Stimulated activated CD4-positive, alpha-beta T cell treated with anti-CD3 and anti-CD28 coated beads, Interleukin-12 subunit alpha, Interleukin-12 subunit beta, amount 100 ng/mL, for 48 hours (primary cell): ENCODE measurements at places on chromosomes 1 and 21.

DNA sequence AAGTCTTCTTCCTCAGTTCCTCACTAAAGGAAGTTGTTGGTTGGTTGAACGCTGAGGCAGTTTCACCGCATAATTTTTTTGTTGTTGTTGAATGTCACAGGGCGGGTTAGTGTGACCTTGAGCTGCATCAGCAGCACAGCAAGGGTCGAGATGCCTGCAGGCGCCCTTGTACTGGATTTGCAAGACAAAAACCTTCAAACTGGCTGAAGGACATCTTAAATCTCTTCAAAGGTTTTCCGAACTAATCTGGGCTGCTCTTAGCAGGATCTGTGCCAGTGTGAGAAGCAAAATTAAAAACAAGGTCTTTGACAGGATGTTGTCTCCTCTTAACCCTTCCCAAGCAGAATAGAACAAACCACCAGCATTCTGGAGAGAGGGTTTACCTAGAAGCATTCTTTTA lies 59.4 kb downstream of the NRIP1 start:
- no peak for DNase-seq

GRCh38 chr1:230139315-230139714 lies 72.3 kb downstream of the GALNT2 start:
- DNase-seq, result no peak

GRCh38 chr1:165467706-165468105 lies 22.8 kb upstream of the RXRG start:
- no peak for DNase-seq

DNA sequence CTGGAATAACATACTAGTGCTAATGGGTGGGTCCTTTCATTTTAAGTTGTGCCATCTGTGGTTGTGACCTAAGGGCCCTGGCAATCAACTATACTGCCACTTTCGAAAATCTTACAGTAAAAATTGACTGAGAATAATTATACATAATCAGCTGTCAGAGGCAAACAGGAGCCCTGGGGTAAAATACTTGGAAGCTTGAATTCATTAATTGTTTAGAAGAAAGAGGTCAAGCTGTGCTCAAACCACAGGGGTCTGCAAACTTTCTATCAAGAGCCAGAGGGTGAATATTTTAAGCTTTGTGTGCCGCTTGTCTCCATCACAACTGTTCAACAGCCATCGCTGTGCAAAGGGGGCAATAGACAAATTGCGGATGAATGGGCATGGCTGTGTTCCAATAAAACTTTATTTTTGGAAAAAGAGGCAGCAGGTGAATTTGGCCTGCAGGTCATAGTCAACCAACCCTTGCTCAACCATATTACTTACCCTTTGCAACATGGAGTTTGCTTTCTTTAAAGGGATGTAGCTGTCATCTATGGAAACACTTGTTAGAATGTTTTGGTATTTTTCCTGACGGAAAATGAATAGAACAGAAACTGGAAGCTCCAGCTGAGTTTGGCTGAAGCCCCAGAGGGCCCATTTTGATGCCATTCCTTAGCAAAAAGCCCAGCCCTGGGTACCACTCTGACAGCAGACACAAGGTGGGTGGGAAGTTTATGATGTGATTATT lies 35.7 kb upstream of the USP1 start:
- DNase-seq, result no peak

DNA sequence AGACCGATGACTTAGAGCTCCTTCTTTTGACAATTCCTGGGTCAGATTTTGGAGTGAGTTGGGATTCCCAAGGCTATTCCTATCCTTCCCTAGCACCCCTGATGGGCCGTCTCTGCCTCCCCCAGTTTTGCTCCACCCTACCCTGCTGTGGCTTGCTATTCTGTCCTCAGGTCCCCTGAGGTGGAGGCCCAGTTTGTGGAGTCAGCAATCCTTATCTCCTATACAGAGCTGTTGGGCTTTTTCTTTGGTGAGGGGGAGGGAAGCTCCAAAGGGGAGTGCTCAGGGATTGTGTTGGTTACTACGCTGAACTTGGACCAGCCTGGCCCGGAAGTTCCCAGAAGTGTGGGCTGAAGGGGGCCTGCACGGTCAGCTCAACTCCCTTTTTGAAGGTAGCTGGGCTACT lies 7.6 kb downstream of the SESN2 start:
- no peak for DNase-seq

- DNase-seq, result no peak
Measured at GRCh38 chr1:99814373-99814900, 35.7 kb upstream of the AGL start.

- DNase-seq, result no peak
Measured at GRCh38 chr1:76153841-76154205, 79.3 kb downstream of the ST6GALNAC3 start.

DNA sequence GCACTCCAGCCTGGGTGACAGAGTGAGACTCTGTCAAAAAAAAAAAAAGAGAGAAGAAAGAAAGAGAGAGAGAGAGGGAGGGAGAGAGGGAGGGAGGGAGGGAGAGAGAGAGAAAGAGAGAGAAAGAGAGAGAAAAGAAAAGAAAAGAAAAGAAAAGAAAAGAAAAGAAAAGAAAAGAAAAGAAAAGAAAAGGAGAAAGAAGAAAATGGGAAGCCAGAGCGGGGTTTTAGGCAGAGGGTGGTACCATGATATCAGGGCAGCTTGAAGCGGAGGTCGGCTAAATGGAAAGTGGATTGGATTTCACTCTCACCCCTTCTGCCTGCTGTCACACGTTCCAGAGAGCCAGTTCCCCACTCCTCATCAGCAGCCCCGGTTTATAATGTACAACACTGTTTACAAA lies 1.9 kb downstream of the TMCO4 start:
- DNase-seq, result no peak

DNA sequence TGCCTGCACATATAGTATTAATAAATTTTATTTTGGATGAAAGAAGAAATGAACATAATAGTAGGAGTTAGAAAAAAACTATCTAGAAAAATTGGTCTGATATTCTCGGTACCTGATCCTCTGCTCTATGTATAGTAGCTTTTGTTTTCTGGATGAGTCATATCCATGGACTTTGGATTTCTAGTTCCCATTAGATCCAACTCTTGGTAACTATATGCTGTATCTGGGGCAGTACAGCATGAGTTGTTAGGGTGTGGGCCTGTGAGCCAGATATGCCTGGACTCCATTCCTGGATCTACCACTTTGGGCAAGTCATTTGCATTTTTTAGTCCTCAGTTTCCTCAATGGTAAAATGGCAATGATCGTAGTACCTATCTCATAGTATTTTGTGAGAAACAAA lies 372.2 kb upstream of the PKN2 start:
- no peak for DNase-seq

GRCh38 chr1:14083706-14084105 lies 383.7 kb downstream of the PRDM2 start:
- DNase-seq, result no peak

- no peak for DNase-seq
Measured at GRCh38 chr1:55124470-55124869, 85.1 kb downstream of the PCSK9 start.

DNA sequence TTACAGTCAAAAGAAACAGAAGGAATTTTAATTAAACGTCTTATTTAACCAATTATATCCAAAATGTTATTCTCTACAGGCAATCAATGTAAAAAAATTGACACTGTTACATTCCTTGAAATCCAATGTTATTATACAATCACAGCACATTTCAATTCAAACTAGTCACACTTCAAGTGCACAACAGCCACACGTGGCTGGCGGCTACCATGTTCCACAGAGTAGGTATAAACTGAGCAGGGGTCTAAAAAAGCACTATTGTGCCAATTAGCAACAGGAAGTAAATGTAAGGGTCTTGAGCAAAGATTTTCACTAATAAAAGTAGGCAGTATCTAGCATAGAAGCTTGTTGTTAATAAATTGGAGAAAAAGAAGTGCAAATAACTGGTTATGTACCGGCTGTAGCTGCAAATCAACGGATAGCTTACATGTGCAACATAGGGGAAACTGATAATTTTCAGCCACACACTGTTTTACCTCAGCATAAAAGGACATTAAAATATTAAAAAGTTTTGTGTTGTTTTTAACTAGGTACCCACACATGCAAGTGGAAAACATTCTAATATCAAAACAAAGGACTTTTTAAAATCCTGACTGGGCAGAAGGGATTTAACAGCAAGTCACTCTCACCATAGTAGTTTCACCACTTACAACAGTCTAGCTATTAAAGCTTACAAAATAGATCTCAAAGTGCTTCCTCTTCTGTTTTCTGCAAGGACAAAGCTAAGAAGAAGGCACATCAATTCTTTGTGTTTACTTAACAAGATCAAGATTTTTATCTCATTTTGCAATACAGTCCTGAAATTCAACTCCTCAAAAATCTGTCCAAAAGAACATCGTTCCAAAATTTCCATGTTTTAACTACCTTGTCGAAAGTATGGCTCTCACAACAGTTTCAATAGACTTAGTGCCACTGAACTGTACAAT lies 2.5 kb downstream of the CSDE1 start:
- no peak for DNase-seq

GRCh38 chr1:50700621-50701020 lies 259.4 kb downstream of the FAF1 start:
- DNase-seq, result no peak

- DNase-seq, result no peak
Measured at GRCh38 chr1:110243146-110243545, 33.0 kb downstream of the KCNC4 start.

DNA sequence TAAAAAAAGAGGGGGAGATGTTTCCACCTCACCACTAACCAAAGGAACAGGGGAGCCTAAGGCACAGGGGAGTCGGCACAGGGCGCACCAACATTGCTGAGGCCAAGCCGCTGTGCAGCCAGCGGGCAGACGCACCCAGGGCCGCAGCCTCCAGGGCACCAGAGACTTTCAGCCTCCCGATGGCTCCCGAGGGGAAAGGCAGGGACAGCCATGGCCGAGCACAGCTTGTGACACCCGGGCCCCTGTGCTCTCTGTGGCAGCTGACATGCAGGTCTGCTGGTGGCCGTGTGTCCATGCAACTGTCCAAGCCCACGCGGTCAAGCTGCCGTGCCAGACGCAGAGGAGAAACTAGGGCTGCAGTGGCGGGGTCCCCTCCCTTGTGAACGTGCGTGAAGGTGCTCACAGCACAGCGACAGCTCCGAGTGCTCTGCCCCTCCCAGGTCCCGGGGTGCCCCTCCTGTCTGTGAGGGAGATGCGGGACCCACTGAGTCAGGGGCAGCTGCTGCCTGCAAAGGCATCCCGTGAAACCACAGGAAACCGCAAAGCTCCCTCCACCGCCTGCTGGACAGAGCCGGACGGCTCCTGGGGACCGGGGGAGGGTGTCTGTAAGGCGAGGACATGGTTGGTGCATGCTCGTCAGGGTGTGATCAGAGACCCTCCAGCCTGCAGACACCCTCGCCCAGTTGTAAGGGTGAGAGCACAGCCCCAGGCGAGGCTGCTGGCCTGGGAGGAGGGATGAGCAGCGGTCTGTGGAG lies 2.5 kb downstream of the KRTAP10-11 start:
- DNase-seq, result no peak

DNA sequence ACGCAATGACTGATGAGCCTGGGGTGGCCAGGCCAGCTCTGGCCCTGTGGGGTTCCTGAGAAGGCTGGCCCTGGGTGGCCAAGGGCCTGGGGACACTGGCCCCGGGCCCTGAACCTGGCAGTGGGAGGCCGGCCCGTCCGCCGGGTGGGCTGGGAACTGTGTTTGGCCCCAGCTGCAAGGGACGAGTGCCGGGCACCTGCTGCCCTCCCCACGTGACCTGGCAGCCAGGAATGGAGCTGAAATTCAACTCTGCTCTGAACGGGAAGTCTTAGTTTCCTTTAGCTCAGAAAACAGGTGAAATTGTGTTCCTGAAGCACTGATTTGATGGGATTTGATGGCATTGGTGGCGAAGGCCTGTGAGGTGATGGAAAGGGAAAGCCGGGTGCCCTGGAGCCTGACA lies 8.2 kb upstream of the TTLL10 start:
- DNase-seq, result no peak

- DNase-seq, result no peak
Measured at GRCh38 chr1:27330786-27331185, 8.8 kb downstream of the TMEM222 start.

DNA sequence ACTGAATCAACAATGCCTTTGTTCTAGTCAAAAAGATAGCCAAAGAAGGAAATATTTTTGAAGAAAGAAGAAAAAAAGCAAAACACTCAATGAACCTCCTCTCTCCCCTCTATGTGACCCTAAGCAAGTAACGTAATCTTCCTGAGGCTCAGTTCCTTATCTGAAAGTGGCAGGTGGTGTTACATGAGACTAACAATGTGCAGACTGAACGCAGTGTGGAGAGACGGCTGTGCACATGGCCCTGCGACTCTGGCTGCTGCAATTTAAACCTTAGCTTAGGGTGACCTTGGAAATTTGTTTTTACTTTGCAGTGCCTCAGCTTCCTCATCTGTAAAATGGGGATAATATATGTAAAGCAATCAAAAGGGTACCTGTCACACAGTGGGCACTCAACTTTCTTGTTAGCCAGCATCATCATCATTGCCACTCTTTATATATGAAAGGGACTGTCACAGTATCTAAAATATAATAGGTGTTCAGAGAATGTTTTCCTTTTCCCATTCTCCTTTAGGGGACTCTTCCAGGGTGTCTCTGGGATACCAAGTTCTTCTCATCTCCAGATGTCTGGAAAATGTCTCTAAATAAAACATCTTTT lies 100.1 kb upstream of the JUN start:
- no peak for DNase-seq

DNA sequence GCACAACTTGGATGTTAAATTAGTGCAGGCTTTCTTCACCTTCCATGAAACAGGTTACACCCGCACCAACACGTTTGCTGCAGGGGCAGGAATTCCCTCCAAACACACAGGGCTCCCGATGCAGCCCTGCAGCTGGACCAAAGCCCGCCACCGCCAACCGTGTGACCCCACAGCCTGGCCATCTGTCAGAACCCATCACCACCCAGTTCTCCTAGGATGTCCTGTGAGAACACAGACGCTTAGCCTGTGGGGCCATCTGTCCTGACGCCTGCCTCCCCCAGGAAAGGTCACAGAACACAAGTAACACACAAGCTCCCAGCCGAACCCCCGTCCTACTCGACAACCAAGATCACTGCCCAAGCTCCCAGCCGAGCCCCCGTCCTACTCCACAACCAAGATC lies 108.1 kb downstream of the NPHP4 start:
- no peak for DNase-seq

DNA sequence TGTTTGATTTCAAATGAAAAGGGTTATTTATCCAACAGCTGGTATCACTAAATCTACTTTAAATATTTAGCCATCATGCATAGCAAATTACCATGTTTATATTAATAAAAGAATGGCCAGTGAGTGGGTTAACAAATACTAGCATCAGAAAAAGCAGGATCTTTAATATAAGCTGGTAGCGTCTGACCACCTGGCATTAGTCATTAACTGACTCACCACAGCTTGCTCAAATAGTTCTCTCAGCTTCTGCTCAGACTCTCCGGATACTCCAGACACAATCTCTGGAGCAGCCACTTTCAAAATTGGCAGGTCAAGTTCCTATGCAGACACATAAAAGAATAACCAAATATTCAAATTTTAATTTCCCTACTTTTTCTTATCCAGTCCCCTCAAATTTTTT lies 29.6 kb downstream of the NVL start:
- no peak for DNase-seq
